ENCODE measurements at places on chromosomes 4 and X.

- no peak for DNase-seq
These were observed 22.2 kb downstream of the FABP2 start for GRCh38 chr4:119299741-119300100.

- DNase-seq: no peak
These were observed 164.8 kb downstream of the ASMT start for GRCh38 chrX:1779626-1780025.

- no peak for DNase-seq
These were observed 114.5 kb upstream of the RBPJ start for GRCh38 chr4:26206339-26206738.

DNA sequence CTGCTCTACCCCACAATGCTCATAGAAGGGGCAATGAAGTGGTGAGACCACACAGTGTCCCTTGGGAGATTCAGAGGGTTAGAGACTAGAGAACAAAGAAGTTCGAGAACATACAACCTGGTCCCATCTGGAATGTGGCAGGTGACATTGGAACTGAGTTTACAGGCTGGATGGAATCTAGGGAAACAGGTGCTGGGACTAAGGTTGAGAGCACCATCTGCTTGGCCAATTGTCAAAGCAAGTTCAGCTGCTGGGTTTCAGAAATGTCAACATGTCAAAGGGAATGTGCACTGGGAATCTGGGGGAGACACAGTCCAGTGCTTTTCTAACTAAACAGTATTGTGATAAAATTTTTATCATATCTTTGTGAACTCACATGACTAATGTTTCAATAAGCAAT lies 15.9 kb upstream of the FAM13A start:
- DNase-seq: no peak

- no peak for DNase-seq
These were observed 17.2 kb downstream of the RASGEF1B start for GRCh38 chr4:81454499-81454898.

DNA sequence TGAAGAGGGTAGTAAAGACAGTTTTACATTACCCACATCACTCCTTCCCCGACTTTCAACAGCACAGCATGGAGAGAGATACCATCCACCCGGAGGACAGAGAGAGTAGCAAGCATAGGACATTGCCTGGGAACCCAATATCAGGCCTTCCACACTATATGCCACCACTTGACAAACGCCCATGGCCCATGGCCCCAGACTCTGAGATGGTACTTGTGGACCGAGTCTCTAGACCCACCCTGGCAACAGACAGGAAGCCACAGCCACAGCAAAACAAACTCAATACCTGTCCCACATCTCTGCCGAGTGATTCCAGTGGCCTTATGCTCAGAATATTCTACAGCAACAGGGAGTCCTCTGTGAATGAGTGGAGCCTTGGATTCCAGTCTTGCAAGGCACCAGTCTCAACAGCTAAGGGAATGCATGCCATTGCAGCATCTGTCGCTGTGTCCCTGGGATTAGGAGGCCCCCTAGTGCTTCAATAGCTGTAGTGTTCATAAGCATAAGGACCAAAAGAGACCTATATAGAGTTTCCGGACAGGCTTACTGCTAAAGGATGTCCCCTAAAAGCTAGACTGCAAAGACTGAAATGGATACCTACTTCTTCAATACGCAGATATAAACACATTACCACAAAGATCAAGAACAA lies 14.7 kb upstream of the CT55 start:
- peak; percentile 50 for DNase-seq

DNA sequence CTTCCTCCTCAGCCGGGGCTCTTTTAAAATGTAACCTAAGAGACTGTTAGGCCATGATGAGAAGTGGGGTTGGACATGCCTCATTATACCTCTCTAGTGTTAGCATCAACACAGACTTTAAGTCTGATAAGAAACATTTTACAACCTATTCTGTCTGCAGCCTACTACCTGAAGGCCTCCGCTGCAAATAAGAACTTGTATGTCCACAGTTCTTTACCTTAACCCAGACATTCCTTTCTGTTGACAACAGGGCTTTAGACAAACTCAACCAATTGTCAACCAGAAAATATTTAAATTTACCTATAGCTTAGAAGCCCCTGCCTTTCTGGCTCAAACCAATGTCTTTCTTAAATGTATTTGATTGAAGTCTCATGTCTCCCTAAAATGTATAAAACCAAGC lies 1418.6 kb downstream of the STIM2 start:
- DNase-seq: no peak

- DNase-seq: no peak
These were observed 104.2 kb downstream of the SATL1 start for GRCh38 chrX:85139422-85139821.

- peak; percentile 80 for DNase-seq
These were observed 24.9 kb downstream of the ALPK1 start for GRCh38 chr4:112321776-112322684.

DNA sequence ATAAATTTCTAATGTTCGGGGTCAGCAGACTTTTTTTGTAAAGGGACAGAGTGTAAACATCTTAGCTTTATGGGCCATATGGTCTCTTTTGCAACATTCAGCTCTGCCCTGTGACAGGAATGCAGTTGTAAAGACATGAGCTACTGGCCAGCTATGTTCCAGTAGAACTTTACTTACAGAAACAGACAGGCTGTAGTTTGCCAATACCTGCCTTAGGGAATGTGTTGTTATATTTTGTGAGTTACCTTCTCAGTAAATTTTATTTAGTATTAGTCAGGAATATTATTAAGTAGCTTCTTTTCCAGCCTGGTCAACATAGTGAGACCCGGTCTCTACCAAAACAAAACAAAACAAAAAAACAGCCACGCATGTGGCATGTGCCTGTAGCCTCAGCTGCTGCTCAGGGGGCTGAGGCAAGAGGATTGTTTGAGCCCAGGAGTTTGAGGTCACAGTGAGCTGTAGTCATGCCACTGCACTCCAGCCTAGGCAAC lies 48.7 kb downstream of the HTT start:
- peak; percentile 8 for DNase-seq

DNA sequence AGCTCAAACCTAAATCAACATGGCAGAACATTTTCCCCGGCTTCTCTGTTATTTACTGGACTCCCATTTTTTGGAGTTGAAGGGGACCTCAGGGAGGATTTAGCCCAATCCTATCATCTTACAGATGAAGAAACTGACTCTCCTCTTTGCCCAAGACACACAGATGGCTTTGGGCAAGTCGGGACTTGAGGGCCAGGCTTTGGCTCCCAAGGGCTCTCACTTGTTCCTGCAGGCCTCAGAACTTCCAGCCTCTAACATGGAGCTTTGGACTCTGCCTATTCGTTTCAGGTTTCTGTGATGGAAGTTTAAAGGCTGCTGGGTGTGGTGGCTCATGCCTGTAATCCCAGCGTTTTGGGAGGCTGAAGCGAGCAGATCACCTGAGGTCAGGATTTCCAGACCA lies 59.5 kb downstream of the RHOH start:
- DNase-seq: no peak

GRCh38 chr4:70591955-70592582 lies at the start of gene AMBN:
Gene AMBN, plus strand, starts transcription at chr4:70592256. Its CDS starts 103 bp downstream, at chr4:70592359.
- DNase-seq: no peak
